Gastrocnemius medialis (tissue), 4 donors: ENCODE measurements at places on chromosomes 16 and 17.

DNA sequence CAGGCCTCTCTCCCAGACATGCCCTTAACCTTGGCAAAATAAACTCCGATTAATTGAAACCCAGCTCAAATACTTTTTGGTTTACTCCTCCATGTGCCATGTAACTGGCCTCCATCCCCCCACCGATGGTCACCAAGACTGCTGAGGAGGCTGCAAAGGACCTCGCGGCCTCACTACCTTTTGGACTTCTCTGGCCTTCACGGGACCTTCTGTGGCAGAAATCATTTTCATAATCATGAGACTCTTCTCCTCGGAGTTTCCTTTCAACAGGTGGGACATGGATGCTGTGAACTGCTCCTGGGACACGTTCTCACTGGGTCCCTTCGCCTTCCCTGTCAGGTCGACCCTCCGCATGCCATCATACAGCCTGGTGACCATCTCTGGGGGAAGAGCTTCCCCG lies 9.0 kb downstream of the MEAK7 start:
- H3K27ac ChIP-seq, result no peak overlapping the region
- peaks cover 48% of the 10 kb centered on the region for H3K36me3 ChIP-seq
- no peak overlapping the region for H3K4me3 ChIP-seq
- no peaks in the 10 kb centered on the region for H3K27me3 ChIP-seq
- H3K4me1 ChIP-seq, result no peaks in the 10 kb centered on the region

- DNase-seq, result no peak
- no peaks in the 10 kb centered on the region for H3K36me3 ChIP-seq
- peaks cover 17% of the 10 kb centered on the region for H3K27me3 ChIP-seq
- no peaks in the 10 kb centered on the region for H3K4me1 ChIP-seq
- no peak overlapping the region for H3K27ac ChIP-seq
- H3K4me3 ChIP-seq, result no peak overlapping the region
These were observed 512 bp upstream of the ADAMTS18 start for GRCh38 chr16:77435272-77435820.

DNA sequence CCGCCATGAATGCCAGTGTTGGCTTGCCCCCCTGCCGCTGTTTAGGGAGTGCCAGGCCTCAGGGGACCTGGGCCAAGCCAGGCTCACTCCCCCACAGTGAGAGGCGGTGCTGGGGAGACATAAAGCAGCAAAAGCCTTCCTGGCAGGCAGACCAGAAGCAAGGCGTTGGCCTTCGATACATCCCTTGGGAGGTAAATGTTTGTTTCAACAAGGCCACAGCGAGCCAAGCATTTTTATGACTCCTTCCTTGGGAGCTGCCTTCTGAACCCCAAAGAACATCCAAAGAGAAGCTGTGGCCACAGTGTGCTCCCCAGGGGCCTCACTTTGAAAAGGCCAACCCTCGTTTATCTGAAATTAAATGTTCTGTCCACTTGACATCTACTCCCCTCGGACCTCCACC lies 119.7 kb upstream of the CIBAR2 start:
- no peak overlapping the region for H3K27ac ChIP-seq
- DNase-seq, result no peak
- H3K4me1 ChIP-seq, result peaks cover 32% of the 10 kb centered on the region
- H3K4me3 ChIP-seq, result no peak overlapping the region
- H3K27me3 ChIP-seq, result no peaks in the 10 kb centered on the region
- no peaks in the 10 kb centered on the region for H3K36me3 ChIP-seq

- no peak overlapping the region for H3K4me3 ChIP-seq
- H3K36me3 ChIP-seq, result no peaks in the 10 kb centered on the region
- no peak for DNase-seq
- H3K4me1 ChIP-seq, result no peaks in the 10 kb centered on the region
- no peak overlapping the region for H3K27ac ChIP-seq
- peaks cover 63% of the 10 kb centered on the region for H3K27me3 ChIP-seq
These were observed 224.1 kb upstream of the FOXF1 start for GRCh38 chr16:86285938-86286921.

GRCh38 chr17:79992649-79993389 lies 42.9 kb downstream of the TBC1D16 start:
- no peak for DNase-seq
- H3K4me3 ChIP-seq, result no peak overlapping the region
- H3K36me3 ChIP-seq, result no peaks in the 10 kb centered on the region
- H3K4me1 ChIP-seq, result peaks cover 5% of the 10 kb centered on the region
- H3K27ac ChIP-seq, result no peak overlapping the region

DNA sequence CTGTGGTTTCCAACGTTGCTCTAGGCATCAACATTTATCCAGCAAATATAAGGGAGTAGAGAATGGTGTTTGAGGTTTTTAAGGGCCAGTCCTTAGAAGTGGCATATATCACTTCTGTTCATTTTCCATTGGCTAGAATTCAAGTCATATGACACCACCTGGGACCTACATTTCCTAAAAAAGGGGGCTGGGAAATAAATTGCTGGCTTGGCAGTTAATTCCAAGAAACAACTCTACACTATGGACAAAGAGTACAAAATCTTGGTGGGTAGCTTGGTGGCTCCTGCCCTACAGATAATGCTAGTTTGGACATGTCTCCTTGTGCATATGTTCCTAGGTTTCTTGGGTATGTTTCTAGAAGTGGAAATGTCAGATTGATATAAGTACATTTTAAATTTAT lies 7.6 kb downstream of the PPM1E start:
- no peak overlapping the region for H3K27ac ChIP-seq
- DNase-seq, result no peak
- peaks cover 17% of the 10 kb centered on the region for H3K27me3 ChIP-seq
- no peaks in the 10 kb centered on the region for H3K4me1 ChIP-seq

GRCh38 chr16:85017151-85017550 lies 5.8 kb upstream of the ZDHHC7 start:
- H3K4me1 ChIP-seq, result peaks cover 15% of the 10 kb centered on the region
- no peak overlapping the region for H3K27ac ChIP-seq
- no peak overlapping the region for H3K4me3 ChIP-seq
- H3K27me3 ChIP-seq, result no peaks in the 10 kb centered on the region

DNA sequence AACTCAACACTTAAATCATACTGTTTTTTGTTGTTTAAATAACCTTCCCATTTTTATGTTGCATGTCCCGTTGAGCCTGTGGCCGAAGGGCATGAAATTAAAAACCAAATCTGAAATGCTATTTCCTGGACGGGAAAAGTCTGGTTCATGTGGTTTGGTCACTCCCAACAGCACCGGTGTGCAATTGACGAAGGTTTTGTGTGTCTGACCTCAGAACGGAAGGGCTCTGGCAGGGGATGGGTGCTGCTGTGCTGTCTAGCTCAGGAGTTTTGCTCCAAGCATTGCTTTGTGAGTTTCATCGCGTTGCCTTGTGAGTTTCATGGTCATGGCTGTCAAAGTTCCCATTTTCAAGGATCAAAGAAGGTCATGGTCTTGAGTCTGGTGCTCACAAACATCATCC lies 363.3 kb downstream of the XYLT1 start:
- H3K4me3 ChIP-seq, result no peak overlapping the region
- DNase-seq, result no peak
- H3K36me3 ChIP-seq, result no peaks in the 10 kb centered on the region

GRCh38 chr17:68937890-68938514 lies 17.2 kb downstream of the ABCA8 start:
- no peaks in the 10 kb centered on the region for H3K36me3 ChIP-seq
- H3K27ac ChIP-seq, result no peak overlapping the region
- H3K4me3 ChIP-seq, result no peak overlapping the region
- no peaks in the 10 kb centered on the region for H3K27me3 ChIP-seq
- no peaks in the 10 kb centered on the region for H3K4me1 ChIP-seq

GRCh38 chr17:45975640-45976295 lies 23.3 kb upstream of the STH start:
- H3K27me3 ChIP-seq, result no peaks in the 10 kb centered on the region
- no peak overlapping the region for H3K27ac ChIP-seq
- no peaks in the 10 kb centered on the region for H3K36me3 ChIP-seq
- H3K4me3 ChIP-seq, result no peak overlapping the region
- H3K4me1 ChIP-seq, result peaks cover 60% of the 10 kb centered on the region
